ENCODE measurements at places on chromosomes 16 and 17.
A peak's percentile ranks its signal among the peaks of the same experiment; 100 is the strongest.

GRCh38 chr16:82524976-82525375 is 101.8 kb upstream of the CDH13 start:
- DNase-seq, result no peak

GRCh38 chr16:17519101-17519955 is 48.6 kb upstream of the XYLT1 start:
- no peak for DNase-seq

GRCh38 chr17:1024076-1024475 is 27.1 kb downstream of the TIMM22 start:
- no peak for DNase-seq

GRCh38 chr17:28575126-28575795 is 1.4 kb downstream of the ALDOC start:
- peak; percentile 85 for DNase-seq

GRCh38 chr17:44952946-44953475 is 5.4 kb upstream of the KIF18B start:
- no peak for DNase-seq

DNA sequence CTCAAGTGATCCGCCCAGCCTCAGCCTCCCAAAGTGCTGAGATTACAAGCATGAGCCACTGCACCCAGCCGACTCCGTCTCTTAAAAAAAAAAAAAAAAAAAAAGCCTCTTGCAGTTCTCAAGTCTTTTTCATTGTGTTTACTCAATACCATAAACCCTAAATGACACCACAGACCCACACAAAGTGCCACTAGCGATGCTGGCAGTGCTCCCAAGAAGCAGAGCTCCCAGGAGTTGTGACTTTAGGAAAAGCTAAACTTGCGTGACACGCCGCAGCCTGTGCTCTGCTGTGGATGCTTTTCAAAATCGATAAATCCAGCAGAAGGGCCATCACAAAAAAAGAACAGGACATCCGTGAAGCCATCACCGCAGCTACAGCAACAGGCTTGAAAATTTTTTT is 114.7 kb downstream of the ANKRD11 start:
- DNase-seq, result no peak

GRCh38 chr17:79955691-79956440 is 79.8 kb downstream of the TBC1D16 start:
- no peak for DNase-seq

DNA sequence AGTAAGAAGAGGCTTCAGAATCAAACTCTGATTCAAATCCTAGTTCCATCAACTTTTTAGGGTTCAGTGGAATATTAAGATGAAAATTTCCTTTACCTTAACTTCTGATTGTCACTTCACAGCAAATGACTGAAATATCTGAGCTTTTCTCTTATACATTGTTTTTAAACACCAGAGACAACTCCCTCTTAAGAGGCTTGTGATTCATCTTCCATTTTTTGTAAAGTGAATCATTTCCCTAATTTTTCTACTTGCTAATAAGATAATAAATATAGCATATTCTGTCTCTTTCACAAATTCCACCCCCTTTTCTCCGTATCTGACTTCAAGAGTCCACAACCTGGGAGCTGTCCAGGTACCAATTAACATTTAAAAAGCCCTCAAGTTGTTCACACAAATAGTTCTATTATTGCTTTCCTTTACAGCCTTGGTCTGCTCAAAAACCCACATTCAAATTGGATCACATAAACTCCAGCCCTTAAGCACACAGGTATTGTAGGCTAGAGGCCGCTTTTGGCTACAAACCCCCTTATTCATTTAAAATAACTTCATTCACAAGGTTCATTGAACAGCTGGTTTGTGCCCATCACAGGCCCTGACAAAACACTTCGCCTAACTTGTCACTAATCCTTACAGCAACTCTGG is 14.1 kb upstream of the UTP6 start:
- no peak for DNase-seq

- no peak for DNase-seq
These were observed 28.5 kb upstream of the TRAP1 start for GRCh38 chr16:3745751-3746355.

GRCh38 chr17:29726715-29727252 is 104.1 kb upstream of the CORO6 start:
- DNase-seq, result no peak

DNA sequence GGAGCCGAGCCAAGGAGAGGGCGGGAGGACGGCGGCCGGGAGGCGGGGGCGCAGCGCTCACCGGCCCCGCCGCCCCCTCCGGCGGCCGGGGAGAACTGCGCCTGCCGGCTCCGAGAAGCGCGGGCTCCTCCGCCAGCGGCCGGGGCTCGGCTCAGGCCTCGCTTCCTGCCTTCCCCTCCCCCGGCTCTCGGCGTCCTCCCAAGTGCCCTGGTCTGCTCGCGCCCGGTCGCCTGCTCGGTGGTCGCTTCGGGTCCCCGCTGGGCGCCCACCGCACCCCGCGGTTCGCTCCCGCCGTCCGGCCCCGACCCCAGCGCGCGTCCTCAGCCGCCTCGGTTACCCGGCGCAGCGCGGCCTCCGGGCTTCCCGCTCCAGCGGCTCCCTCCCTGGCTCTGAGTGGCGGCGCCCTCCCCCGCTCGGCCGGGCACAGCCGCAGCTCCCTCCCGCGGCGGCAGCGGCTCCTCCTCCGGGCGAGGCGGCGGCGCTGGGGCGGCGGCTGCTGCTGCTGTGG is 313 bp downstream of the UBTF start:
- DNase-seq, result peak; percentile 40

Data from cerebellar cortex (tissue), 1 donor.